ENCODE measurements at places on chromosomes 2 and 18. TPM values are rescaled to one million over a fixed set of nuclear protein-coding genes. Genes with fewer than 3 reads are reported as not detected.

MYO5B gene
- polyA plus RNA-seq: 1.2 TPM

OXER1 gene
- polyA plus RNA-seq: 0.37 TPM

IL1F10 gene
- not detected for polyA plus RNA-seq

DUSP19 gene
- 3.4 TPM for polyA plus RNA-seq

CAB39 gene
- polyA plus RNA-seq: 24.8 TPM

CFC1 gene
- not detected for polyA plus RNA-seq

KIF1A gene
- polyA plus RNA-seq: 0.93 TPM

BUB1 gene
- polyA plus RNA-seq: 1.4 TPM

CYP27C1 gene
- polyA plus RNA-seq: 0.52 TPM

ZSWIM2 gene
- polyA plus RNA-seq: not detected

SRD5A2 gene
- not detected for polyA plus RNA-seq

DLX1 gene
- 0.18 TPM for polyA plus RNA-seq

CDH20 gene
- 0.04 TPM for polyA plus RNA-seq

CDCA7 gene
- 0.96 TPM for polyA plus RNA-seq

UGT1A10 gene
- polyA plus RNA-seq: not detected

HOXD12 gene
- not detected for polyA plus RNA-seq

CTNNA2 gene
- 0.77 TPM for polyA plus RNA-seq

UGT1A1 gene
- not detected for polyA plus RNA-seq

UGT1A5 gene
- not detected for polyA plus RNA-seq

HMSD gene
- polyA plus RNA-seq: 0.02 TPM

LHCGR gene
- 1.2 TPM for polyA plus RNA-seq

C1QL2 gene
- not detected for polyA plus RNA-seq

B3GNT7 gene
- polyA plus RNA-seq: 4.8 TPM

DSC2 gene
- polyA plus RNA-seq: 0.77 TPM

UGT1A3 gene
- not detected for polyA plus RNA-seq

RAPGEF4 gene
- polyA plus RNA-seq: 24.6 TPM

WDCP gene
- 4.0 TPM for polyA plus RNA-seq

SMARCAL1 gene
- 11.1 TPM for polyA plus RNA-seq

RELCH gene
- 11.7 TPM for polyA plus RNA-seq

NPC1 gene
- 100 TPM for polyA plus RNA-seq

MATN3 gene
- 1.4 TPM for polyA plus RNA-seq

PRR30 gene
- not detected for polyA plus RNA-seq

HNRNPA3 gene
- 273 TPM for polyA plus RNA-seq

SAG gene
- polyA plus RNA-seq: not detected

TEKT4 gene
- not detected for polyA plus RNA-seq

DSG1 gene
- not detected for polyA plus RNA-seq

DPYSL5 gene
- 0.16 TPM for polyA plus RNA-seq

ALPG gene
- not detected for polyA plus RNA-seq

GPBAR1 gene
- polyA plus RNA-seq: 0.28 TPM

DAPL1 gene
- polyA plus RNA-seq: 8.3 TPM

IL36A gene
- polyA plus RNA-seq: not detected

PECR gene
- 8.6 TPM for polyA plus RNA-seq

CAPN14 gene
- 0.05 TPM for polyA plus RNA-seq

Data from ovary (tissue), 10 donors.